ENCODE measurements at places on chromosomes 6 and 20.

DNA sequence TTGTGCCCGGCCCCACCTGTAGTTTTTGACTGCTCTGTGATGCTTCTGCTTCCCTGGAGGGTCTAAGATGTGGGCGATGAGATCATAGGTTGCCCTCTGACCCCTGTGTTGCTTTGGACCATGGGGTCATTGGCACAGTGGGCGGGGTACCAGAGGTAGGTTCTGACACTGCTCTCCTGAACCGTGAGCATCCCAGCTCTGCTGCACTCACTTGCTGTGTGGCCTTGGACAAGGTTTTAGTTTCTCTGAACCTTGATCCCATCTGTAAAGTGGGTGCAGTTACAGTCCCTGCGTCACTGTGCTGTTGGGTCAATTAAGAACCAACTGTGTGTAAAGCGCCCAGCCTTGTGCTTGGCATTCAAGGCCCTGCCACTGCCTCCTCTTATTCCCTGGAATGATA is 30.9 kb downstream of the SRC start:
- no peak for DNase-seq

DNA sequence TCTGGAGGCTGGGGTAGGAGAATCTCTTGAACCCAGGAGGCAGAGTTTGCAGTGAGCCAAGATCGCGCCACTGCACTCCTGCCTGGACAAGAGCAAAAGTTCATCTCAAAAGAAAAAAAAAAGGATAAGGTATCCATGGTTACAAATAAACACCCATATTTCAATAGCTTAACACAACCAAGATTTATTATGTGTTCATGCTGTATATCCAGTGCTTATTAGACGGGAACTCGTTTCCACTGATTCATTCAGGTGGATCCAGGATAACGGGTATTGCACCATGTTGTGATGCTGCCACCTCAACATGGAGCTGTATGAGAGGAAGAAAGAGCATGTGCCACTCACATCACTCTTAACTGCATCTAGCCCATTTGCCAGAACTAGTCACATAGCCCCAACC is 69.1 kb upstream of the HIVEP1 start:
- no peak for DNase-seq

DNA sequence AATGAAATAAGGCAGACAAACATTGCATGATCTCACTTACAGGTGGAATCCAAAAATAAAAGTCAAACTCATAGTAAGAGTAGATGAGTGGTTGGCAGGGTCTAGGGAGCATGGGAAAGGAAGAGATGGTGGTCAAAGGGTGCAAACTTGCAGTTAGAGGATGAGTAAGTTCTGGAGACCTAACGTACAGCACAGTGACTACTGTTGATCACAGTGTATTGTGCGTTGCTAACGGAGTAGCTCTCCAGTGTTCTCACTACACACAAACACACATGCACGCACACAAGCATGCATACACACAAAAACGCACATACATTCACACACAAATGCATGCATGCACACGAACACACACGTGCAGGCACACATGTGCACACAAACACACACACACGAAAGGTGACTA is 54.9 kb downstream of the LY86 start:
- no peak for DNase-seq

GRCh38 chr6:77361018-77361417 is 102.3 kb downstream of the HTR1B start:
- no peak for DNase-seq

DNA sequence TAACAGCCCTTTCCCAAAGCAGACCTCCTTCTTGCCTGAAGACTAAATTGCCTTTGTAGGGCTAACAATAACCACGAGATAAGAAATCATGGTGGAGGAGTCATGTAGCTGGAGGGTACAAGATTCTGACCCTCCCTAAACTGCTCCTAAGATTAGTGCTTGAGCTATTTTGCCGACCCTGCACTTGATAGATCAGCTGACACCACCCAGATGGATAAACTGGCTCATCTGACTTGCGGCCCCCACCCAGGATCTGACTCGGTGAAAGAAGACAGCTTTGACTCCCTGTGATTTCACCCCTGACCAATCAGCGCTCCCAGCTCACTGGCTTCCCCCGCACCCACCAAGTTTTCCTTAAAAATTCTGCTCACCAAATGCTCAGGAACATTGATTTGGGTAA is 57.6 kb upstream of the UNC93A start:
- no peak for DNase-seq

DNA sequence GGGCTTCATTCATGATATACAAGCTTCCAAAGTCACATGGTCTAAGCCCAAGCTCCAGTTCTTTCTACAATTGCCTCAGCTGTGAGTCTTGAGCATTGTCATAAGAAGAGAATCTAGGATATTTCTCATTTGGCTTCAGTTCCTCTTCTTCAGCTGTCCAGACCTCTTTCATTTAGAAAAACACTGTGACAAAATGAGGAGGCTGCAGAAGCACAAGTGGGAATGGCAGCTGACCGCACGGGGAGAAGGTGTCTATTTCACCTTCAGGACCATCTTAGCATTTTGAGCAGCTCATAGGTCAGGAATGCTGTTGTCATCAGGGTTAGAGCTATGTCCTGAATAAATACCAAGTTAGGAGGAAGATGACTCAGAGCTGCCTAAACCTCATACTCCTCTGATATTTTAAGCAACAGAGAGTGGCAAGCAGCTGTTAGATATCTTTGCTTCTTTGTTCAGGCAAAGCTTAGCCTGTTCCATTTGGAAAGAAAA is 390.1 kb upstream of the CITED2 start:
- no peak for DNase-seq

GRCh38 chr6:165723326-165723725 is 60.3 kb upstream of the PDE10A start:
- DNase-seq: no peak

DNA sequence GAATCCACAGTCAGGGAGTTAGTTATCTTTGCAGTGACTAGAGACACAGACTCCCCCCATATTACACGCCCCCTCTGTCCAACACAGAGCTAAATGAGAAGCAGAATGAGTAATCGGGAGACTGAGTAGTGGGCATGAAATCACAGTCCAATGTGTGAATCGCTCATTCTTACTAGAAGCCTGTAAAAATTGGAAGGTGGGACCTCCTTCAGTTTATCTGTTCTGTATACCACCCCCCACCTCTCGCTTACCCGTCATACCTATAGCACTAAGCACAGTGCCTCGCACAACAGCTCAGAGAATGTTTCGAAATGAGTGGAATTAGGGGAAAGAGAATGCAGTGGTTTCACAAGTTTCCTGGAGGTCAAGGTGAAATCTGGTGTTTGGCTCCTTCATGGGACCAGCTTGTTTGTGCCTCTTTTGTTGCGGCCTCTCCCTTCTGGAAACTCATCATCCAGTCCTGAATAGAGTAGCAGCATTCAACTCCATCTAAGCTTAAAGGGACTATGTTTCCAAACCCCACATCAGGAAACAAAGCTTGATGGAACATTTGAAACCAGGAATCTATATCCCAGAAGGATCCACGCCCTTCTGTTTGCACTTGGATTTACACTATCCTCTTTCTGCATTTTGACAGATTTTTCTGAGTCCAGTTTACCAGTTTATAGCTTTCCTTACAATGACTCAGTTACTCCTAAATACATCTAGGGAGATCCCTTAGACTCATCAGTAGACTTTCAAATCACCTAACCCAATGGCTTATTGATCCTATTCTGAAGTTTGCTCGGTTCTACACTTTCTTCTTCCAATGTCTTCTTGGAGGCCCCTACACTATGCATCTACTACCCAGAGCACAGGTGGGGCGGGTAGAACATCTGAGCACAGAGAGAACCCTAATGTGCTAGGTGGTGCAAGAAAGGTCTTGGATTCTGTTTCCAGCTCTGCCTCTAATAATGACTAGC is 59.2 kb upstream of the PIM1 start:
- peak; percentile 75 for DNase-seq

- no peak for DNase-seq
These were observed 3.4 kb downstream of the TCFL5 start for GRCh38 chr20:62858058-62858830.

DNA sequence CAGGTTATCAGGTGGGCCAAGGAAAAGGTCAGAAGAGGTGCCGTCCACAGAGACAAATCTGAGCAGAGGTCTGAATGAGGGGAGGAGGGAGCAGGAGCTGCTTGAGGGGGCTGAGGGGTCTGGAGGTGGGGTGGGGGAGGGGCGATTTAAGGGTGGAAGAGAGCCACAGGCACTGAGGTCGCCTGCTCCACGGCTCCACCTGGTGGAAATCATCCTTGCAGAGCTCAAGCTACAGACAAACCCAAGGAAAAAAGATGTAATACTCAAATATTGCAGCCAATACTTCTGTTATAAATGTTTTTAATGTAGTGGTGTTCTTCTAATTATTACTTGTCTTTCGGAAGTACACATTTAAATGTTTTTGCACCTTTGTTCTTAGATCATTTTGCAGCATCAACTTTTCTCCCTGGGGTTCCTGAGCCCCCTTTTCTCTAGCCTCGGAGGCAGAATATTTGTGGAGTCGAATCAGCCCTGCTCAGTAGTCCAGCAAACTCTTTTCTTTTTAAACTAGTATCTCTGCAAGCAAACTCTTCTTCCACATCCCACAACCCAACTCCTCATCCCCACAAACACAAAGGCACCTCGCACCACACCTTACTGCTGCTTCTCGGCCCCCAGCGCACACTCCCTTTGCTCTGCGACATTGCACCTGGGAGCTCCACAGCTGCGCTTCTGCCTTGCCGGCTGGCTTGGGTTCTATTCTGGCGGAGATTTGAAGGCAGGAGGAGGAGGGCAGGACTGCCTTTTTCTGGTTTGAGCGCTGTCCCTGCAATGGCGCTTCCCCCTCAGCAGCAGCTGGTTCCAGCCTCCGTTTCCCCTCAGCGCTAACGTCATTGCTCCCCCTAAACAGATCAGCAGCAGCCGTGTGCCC is 51.0 kb upstream of the TFAP2A start:
- peak; percentile 32 for DNase-seq

GRCh38 chr6:156824142-156824541 is 47.0 kb downstream of the ARID1B start:
- DNase-seq: no peak

GRCh38 chr6:2094642-2095041 is 150.8 kb downstream of the GMDS start:
- no peak for DNase-seq

GRCh38 chr6:140850438-140850837 is 1282.3 kb upstream of the GJE1 start:
- no peak for DNase-seq

DNA sequence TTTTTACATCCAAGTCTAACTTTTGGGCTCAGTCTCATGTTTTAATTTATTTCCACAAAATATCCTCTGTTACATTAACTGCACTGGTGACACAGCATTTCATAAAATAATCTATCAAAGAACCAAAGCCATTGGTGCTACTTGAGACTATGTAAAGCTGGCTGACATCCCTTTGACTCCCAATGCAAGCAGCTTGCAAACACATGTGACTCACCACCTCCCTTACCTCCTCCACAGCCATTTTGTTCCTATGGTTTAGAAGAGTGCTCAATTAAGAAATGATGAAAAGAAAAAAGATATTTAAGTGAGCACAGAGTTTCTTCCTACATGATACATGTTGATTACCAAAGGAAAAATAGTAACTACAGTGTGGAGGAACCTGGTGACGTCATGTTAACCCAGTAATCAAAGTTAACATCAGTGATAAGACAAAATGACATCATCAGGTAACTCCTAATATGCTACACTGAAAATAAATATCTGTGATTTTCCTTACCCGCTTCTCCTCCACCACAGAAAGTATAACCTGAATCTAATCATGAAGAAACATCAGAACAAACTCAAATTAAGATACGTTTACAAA is 53.3 kb upstream of the LGSN start:
- no peak for DNase-seq

- DNase-seq: no peak
These were observed 11.7 kb downstream of the DNMT3B start for GRCh38 chr20:32773855-32774254.

- DNase-seq: no peak
These were observed 152.9 kb downstream of the ERMARD start for GRCh38 chr6:169904051-169904922.

GRCh38 chr6:90336388-90336947 is 39.8 kb upstream of the BACH2 start:
- no peak for DNase-seq

- peak; percentile 3 for DNase-seq
These were observed 39.4 kb upstream of the ZBP1 start for GRCh38 chr20:57659517-57660180.

GRCh38 chr20:36687850-36688249 is 41.9 kb upstream of the SLA2 start:
- no peak for DNase-seq

GRCh38 chr20:59663513-59664060 is 59.2 kb downstream of the PHACTR3 start:
- DNase-seq: no peak

DNA sequence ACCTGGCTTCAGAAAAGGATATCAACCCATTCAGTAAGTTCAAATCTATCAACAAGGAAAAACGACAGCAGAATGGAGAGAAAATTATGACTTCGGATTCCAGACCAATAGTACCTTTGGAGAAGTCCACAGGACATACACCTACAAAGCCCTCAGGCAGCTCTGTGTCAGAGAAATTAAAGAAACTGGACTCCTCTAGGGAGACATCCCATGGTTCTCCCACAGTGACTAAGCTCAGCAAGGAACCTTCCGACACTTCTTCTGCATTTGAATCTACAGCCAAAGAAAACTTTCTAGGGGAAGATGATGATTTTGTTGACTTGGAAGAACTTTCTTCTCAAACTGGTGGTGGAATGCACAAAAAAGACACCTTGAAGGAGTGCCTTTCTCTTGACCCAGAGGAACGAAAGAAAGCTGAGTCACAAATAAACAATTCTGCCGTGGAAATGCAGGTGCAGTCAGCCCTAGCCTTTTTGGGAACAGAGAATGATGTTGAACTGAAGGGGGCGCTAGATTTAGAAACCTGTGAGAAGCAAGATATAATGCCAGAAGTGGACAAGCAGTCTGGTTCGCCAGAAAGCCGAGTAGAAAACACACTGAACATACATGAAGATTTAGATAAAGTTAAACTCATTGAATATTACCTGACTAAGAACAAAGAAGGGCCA is 67.4 kb upstream of the HINT3 start:
- peak; percentile 26 for DNase-seq

GRCh38 chr6:6331393-6331792 is 10.9 kb upstream of the F13A1 start:
- no peak for DNase-seq

DNA sequence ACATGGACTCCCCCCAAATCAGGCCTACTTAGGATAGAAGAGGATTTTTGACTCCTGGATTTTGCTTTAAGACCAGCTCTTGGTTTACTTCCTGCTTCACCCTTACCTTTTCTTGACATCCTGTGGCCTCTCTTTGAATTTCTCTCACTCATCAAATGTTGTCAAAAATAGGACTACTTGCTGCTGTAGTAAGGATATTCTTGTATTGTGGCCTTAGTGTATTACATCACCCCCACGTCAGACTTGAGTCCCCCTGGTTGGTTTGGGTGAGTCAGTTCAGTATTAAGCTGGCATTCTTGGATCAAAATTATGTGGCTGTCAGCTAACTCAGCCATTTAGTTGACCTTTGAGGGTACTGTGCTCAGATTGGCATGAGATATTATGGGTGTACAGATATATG is 1.1 kb downstream of the TPX2 start:
- peak; percentile 41 for DNase-seq

Data from activated CD4-positive, alpha-beta memory T cell treated with anti-CD3 and anti-CD28 coated beads for 36 hours (primary cell).